Purkinje cell (primary cell): ENCODE measurements at places on chromosomes 5 and 9. TPM values are rescaled to one million over a fixed set of nuclear protein-coding genes. Genes with fewer than 3 reads are reported as not detected.

The TSLP gene
- polyA plus RNA-seq, result 0.12 TPM in 1 of 2 replicates, not detected in the other

The SOX30 gene
- 0.95 TPM in 1 of 2 replicates, not detected in the other for polyA plus RNA-seq

The MEIKIN gene
- polyA plus RNA-seq, result 0.85 and 1.3 TPM in 2 replicates

The GABRA6 gene
- 21.2 and 21.4 TPM in 2 replicates for polyA plus RNA-seq

The MRNIP gene
- 36.5 and 43.1 TPM in 2 replicates for polyA plus RNA-seq

The LCN9 gene
- not detected in 2 replicates for polyA plus RNA-seq

The PCDHA9 gene
- 0.07 and 0.16 TPM in 2 replicates for polyA plus RNA-seq

The N4BP3 gene
- 0.43 and 0.79 TPM in 2 replicates for polyA plus RNA-seq

The ZNF483 gene
- polyA plus RNA-seq, result 4.0 and 10.0 TPM in 2 replicates

The LECT2 gene
- not detected in 2 replicates for polyA plus RNA-seq

The EPB41L4B gene
- polyA plus RNA-seq, result 0.90 and 4.4 TPM in 2 replicates

The FOXD4 gene
- polyA plus RNA-seq, result not detected in 2 replicates

The IL3 gene
- polyA plus RNA-seq, result not detected in 2 replicates

The ANKRD20A1 gene
- 3.3 and 19.0 TPM in 2 replicates for polyA plus RNA-seq

The GNA14 gene
- polyA plus RNA-seq, result 5.8 and 7.1 TPM in 2 replicates

The CTSL gene
- 73.5 and 86.3 TPM in 2 replicates for polyA plus RNA-seq

The CCDC180 gene
- 2.2 and 3.3 TPM in 2 replicates for polyA plus RNA-seq

The TAL2 gene
- not detected in 2 replicates for polyA plus RNA-seq

The GZMA gene
- polyA plus RNA-seq, result not detected in 2 replicates

The SLIT3 gene
- 8.7 and 11.9 TPM in 2 replicates for polyA plus RNA-seq

The UGT3A2 gene
- polyA plus RNA-seq, result not detected in 2 replicates

The SLC6A18 gene
- not detected in 2 replicates for polyA plus RNA-seq

The ANKRD18A gene
- 1.4 and 3.1 TPM in 2 replicates for polyA plus RNA-seq

The TEX48 gene
- polyA plus RNA-seq, result not detected in 2 replicates

The SEMA5A gene
- polyA plus RNA-seq, result 0.84 and 2.2 TPM in 2 replicates

The TRIM36 gene
- polyA plus RNA-seq, result 35.8 and 42.3 TPM in 2 replicates

The BSPRY gene
- 48.0 and 54.2 TPM in 2 replicates for polyA plus RNA-seq

The SPATA31C1 gene
- not detected in 2 replicates for polyA plus RNA-seq

The ROR2 gene
- polyA plus RNA-seq, result not detected in 2 replicates

The ECSCR gene
- 2.1 TPM in 1 of 2 replicates, not detected in the other for polyA plus RNA-seq

The P4HA2 gene
- 3.4 and 9.4 TPM in 2 replicates for polyA plus RNA-seq

The F12 gene
- 1.3 and 2.0 TPM in 2 replicates for polyA plus RNA-seq
